ENCODE measurements at places on chromosomes 3 and 15. TPM values are rescaled to one million over a fixed set of nuclear protein-coding genes. Genes with fewer than 3 reads are reported as not detected.

Gene AP3B2
- 0.23 TPM for total RNA-seq

Gene MTFMT
- 21.0 TPM for total RNA-seq

Gene ZNF501
- 7.6 TPM for total RNA-seq

Gene IQCF5
- total RNA-seq: not detected

Gene NR1I2
- not detected for total RNA-seq

Gene KCNH8
- total RNA-seq: under 0.01 TPM

Gene AADACL2
- total RNA-seq: not detected

Gene PLCD1
- total RNA-seq: 13.4 TPM

Gene COLQ
- 0.23 TPM for total RNA-seq

Gene TMEM108
- total RNA-seq: 0.23 TPM

Gene ASB14
- 0.05 TPM for total RNA-seq

Gene MUSTN1
- total RNA-seq: not detected

Gene ARHGEF26
- total RNA-seq: 3.6 TPM

Gene TGM5
- total RNA-seq: not detected

Gene MGLL
- 8.9 TPM for total RNA-seq

Gene ALG1L2
- 0.55 TPM for total RNA-seq

Gene UBA7
- total RNA-seq: 52.3 TPM

Gene SNRPA1
- 21.1 TPM for total RNA-seq

Gene LYZL4
- total RNA-seq: not detected
